ENCODE measurements at places on chromosomes 6 and 20. TPM values are rescaled to one million over a fixed set of nuclear protein-coding genes. Genes with fewer than 3 reads are reported as not detected.

DNA sequence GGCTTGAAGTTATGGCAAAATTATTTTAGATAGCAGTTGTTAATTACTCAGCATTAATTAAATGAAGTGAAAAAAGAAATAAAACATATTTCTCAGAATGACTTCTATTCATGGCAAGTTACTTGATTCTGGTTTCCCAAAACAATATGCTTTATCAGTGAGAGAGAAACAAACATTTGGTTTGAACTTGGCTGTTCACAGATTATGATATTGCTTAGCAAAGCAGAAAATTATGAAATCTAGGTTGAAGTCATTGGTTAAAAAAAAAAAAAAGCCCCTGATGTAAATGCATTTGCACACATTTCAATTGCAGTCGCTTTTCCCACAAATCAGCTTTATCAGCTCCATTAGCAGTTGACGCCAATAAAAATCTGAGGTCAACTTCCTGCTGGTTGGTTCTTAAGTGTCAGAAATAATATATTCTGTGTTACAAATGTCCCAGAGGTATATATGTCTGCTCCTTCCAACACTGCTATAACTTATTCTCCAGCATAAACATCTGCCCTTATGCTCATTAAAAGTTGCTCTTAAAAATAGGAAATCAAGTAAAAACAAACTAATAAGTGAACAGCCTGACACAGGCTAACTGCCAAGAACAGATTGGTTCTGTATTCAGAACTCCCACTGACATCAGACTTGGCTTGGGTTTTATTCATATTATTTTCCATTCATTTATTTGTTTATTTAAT lies 275.4 kb downstream of the PHF3 start:
- H3K36me3 ChIP-seq = no peaks in the 10 kb centered on the region
- H3K27ac ChIP-seq = no peak overlapping the region
- no peak overlapping the region for H3K4me3 ChIP-seq
- no peak for DNase-seq
- H3K27me3 ChIP-seq = no peaks in the 10 kb centered on the region

DNA sequence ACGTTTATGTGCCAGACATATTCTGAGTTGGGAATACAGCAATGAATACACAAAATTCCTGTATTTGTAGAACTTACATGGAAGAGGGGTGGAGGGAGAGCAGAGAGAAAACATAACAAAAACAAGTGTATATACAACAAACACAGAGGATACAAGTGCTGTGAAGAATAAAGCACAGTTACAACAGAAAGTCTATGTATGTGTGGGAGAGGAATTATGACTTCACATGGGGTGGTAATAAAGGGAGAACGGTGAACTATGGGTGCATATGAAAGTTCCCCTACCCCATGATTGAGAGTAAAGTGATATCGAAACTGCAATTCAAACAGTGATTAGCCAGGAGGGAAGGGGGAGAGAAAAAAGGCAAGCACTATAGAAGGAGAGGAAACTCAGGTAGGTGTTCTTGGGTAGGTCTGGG lies 24.6 kb downstream of the HBS1L start:
- no peaks in the 10 kb centered on the region for H3K27me3 ChIP-seq
- H3K4me3 ChIP-seq = peak overlapping the region; percentile 18
- no peaks in the 10 kb centered on the region for H3K36me3 ChIP-seq
- H3K27ac ChIP-seq = no peak overlapping the region
- H3K4me1 ChIP-seq = peaks cover 30% of the 10 kb centered on the region

DNA sequence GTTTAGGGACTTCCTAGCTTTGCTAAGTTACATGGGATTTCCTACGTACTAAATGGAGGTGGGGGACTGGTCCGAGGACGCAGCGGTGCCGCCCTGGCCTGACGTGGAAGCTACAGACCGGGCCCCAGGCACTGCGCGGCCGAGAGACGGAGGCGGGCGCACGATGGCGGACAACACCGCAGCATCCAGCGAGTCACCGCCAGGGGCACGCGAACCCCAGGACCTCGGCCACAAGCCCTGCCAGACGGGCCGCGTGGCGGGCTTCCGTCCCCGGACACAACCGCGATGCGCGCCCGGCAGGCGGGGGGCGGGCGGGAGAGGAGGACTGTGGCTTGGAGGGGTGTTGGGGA lies 1516.9 kb upstream of the DEFB115 start:
- no peak for DNase-seq
- no peak overlapping the region for H3K27ac ChIP-seq

POM121L2 gene
- not detected for total RNA-seq

DNA sequence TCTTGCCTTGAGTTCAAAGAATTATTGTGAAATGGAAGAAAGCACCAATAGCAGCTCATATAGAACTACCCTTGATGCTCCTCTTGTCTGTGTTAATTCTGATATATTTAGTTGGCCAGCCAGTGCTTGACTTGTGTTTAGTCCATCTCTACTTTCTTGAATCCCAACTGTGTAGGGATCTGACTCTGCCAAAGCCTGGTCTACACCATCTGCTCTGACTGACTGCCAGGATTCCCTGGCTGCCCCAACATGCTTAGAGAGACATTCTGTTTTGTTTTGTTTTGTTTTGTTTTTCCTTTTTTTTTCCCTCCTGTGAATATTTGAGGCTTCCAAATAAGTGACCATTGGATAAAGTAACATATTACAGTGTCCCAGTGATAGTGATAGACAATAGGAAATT lies 953.7 kb upstream of the MANEA start:
- H3K27ac ChIP-seq = no peak overlapping the region
- no peaks in the 10 kb centered on the region for H3K27me3 ChIP-seq
- no peak overlapping the region for H3K4me3 ChIP-seq
- DNase-seq = no peak
- H3K4me1 ChIP-seq = no peaks in the 10 kb centered on the region
- H3K36me3 ChIP-seq = no peaks in the 10 kb centered on the region

- H3K36me3 ChIP-seq = peaks cover 14% of the 10 kb centered on the region
- peak overlapping the region; percentile 97 for H3K27ac ChIP-seq
- peak overlapping the region; percentile 82 for H3K4me3 ChIP-seq
- no peaks in the 10 kb centered on the region for H3K27me3 ChIP-seq
Measured at GRCh38 chr6:30061858-30062458, 893 bp downstream of the POLR1H start.

ZNF341 gene
- 4.5 TPM for total RNA-seq

DNA sequence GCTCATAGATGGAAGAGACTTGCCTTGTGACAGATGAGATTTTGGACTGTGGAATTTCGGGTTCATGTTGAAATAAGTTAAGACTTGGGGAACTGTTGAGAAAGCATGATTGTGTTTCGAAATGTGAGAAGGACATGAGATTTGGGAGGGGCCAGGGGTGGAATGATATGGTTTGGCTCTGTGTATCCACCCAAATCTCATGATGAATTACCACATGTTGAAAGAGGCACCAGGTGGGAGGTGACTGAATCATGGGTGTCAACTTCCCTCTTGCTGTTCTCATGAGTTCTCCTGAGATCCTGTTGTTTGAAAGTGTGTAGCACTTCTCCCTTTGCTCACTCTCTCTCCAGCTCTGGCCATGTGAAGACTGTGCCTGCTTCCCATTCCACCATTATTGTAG lies 17.9 kb downstream of the AHI1 start:
- H3K27me3 ChIP-seq = no peaks in the 10 kb centered on the region
- H3K4me3 ChIP-seq = no peak overlapping the region
- no peak for DNase-seq
- no peaks in the 10 kb centered on the region for H3K36me3 ChIP-seq

DNA sequence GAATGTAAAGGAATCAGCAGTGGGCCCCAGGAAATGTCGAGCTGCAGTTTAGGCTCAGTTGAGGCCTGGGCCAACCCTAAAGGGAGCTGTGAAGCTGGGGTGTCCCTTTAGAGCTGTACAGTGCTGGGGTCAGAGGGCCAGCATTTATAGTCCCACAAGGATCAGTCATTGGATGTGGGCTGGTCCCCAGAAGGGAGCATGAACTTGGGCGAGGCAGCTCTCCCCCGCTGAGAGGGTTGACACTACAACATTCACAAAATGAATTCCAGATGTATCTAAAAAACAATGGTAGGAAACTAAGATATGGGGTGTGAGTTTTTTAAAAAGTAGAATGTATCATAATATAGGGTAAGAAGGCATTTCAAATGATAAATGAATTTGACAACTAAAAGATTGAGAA lies 29.7 kb upstream of the TMX4 start:
- no peak overlapping the region for H3K27ac ChIP-seq
- H3K4me3 ChIP-seq = no peak overlapping the region
- no peaks in the 10 kb centered on the region for H3K36me3 ChIP-seq
- DNase-seq = no peak

- no peaks in the 10 kb centered on the region for H3K27me3 ChIP-seq
- H3K4me3 ChIP-seq = no peak overlapping the region
- H3K36me3 ChIP-seq = no peaks in the 10 kb centered on the region
- DNase-seq = no peak
- no peaks in the 10 kb centered on the region for H3K4me1 ChIP-seq
Measured at GRCh38 chr20:51678026-51678697, 90.0 kb downstream of the ATP9A start.

DNA sequence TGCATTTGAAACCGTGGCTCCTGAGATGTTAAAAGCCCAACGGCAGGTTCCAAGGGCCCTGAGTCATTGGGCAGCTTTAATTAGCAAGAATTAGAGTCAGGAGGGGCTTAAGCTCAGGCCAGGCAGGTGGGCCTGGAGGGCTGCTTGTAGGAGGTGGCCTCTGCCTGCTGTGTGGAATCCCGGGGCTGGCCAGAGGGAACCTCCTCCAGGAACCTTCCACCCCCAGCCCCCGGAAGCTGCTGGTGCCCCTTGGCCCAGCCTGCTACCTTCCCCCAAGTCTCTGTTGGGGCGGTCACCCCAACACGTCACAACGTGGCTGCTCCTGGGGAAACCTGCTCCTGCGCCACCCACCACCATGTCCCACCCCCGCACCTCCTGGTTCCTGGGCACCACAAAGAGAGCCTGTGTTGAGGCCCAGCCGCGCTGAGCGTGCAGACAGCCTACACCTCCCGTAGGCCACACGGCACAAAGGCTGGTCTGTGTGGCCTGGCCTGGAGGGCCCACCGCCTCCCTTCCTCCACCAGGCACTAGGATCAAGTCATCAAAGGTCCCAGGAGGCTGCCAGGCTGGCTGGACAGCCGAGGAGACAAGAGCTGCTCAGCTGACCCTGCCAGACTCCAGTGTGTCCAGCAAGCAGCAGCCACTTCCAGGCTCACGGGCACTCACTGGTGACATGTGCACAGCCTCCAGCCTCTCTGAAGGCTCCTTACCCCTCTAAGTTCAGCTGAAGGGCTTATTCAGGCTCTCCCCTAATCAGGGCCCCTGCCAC lies 86.3 kb downstream of the SNX5 start:
- no peaks in the 10 kb centered on the region for H3K36me3 ChIP-seq
- H3K4me3 ChIP-seq = no peak overlapping the region
- no peak overlapping the region for H3K27ac ChIP-seq
- no peak for DNase-seq

GRCh38 chr6:21350926-21351325 lies 242.6 kb upstream of the SOX4 start:
- no peaks in the 10 kb centered on the region for H3K27me3 ChIP-seq
- H3K4me3 ChIP-seq = no peak overlapping the region
- H3K36me3 ChIP-seq = no peaks in the 10 kb centered on the region

OLIG3 gene
- total RNA-seq = 0.26 TPM

DNA sequence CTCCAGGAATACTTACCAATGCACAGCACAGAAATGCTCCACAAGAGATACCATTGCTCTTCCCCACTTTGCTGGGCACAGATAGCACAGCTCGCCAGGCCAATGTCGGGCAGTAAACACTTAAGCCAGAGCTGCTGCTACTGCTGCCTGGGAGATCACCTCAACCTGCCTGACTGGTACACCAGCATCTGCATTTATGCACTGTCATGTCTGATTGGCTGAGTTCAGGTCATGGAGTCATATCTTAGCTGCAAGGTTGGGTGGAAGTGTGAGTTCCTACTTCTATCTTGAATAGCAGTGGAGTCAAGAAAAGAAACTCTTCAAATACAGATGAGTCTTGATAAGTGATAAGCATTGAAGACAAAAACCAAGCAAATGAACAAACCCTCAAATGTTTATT lies 10.9 kb upstream of the ADGRF4 start:
- H3K36me3 ChIP-seq = no peaks in the 10 kb centered on the region
- no peak overlapping the region for H3K27ac ChIP-seq
- no peak overlapping the region for H3K4me3 ChIP-seq
- no peaks in the 10 kb centered on the region for H3K4me1 ChIP-seq

GRCh38 chr6:3013486-3013885 lies 13.8 kb downstream of the NQO2 start:
- H3K27ac ChIP-seq = no peak overlapping the region
- H3K36me3 ChIP-seq = peaks cover 35% of the 10 kb centered on the region
- DNase-seq = no peak
- H3K27me3 ChIP-seq = no peaks in the 10 kb centered on the region
- no peak overlapping the region for H3K4me3 ChIP-seq

- no peak overlapping the region for H3K4me3 ChIP-seq
- H3K27ac ChIP-seq = no peak overlapping the region
- H3K4me1 ChIP-seq = no peaks in the 10 kb centered on the region
- H3K36me3 ChIP-seq = no peaks in the 10 kb centered on the region
Measured at GRCh38 chr20:25544311-25544710, 41.0 kb downstream of the NINL start.

HLA-DQA2 gene
- 1.2 TPM for total RNA-seq

GRCh38 chr6:113301651-113302050 lies 555.5 kb upstream of the MARCKS start:
- no peak overlapping the region for H3K4me3 ChIP-seq
- no peaks in the 10 kb centered on the region for H3K27me3 ChIP-seq
- H3K4me1 ChIP-seq = no peaks in the 10 kb centered on the region
- no peaks in the 10 kb centered on the region for H3K36me3 ChIP-seq
- no peak for DNase-seq

CRISP2 gene
- not detected for total RNA-seq

GRCh38 chr6:32973144-32974015 lies 5.0 kb downstream of the BRD2 start:
- no peaks in the 10 kb centered on the region for H3K27me3 ChIP-seq
- DNase-seq = peak; percentile 72
- peak overlapping the region; percentile 84 for H3K27ac ChIP-seq
- peaks cover 46% of the 10 kb centered on the region for H3K36me3 ChIP-seq
- H3K4me1 ChIP-seq = peaks cover 40% of the 10 kb centered on the region

DNA sequence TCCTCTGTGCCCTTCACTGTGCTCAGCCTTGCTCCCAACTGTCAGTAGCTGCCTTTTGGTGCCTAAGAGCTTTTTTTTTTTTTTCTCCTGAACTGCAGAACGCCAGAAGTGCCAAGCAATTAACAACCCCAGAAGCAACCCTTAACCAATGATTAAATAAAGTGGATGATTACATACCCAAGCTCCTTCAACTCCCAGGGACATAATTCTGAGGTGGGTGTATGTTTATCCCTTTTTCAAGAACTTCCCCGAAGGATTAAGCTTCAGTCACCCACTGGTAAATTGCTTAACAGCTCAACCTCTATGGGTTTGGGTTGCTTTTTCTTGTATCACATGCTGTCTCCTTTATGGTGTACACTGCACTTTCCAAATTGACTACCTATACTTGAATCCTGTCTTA lies 41.1 kb downstream of the KLHL31 start:
- no peak overlapping the region for H3K4me3 ChIP-seq
- DNase-seq = no peak
- H3K36me3 ChIP-seq = no peaks in the 10 kb centered on the region
- H3K27me3 ChIP-seq = no peaks in the 10 kb centered on the region
- H3K4me1 ChIP-seq = no peaks in the 10 kb centered on the region

Measured in CD8-positive, alpha-beta memory T cell (primary cell).